Upper lobe of right lung (tissue), 1 donor: ENCODE measurements at places on chromosomes 2 and 18.

DNA sequence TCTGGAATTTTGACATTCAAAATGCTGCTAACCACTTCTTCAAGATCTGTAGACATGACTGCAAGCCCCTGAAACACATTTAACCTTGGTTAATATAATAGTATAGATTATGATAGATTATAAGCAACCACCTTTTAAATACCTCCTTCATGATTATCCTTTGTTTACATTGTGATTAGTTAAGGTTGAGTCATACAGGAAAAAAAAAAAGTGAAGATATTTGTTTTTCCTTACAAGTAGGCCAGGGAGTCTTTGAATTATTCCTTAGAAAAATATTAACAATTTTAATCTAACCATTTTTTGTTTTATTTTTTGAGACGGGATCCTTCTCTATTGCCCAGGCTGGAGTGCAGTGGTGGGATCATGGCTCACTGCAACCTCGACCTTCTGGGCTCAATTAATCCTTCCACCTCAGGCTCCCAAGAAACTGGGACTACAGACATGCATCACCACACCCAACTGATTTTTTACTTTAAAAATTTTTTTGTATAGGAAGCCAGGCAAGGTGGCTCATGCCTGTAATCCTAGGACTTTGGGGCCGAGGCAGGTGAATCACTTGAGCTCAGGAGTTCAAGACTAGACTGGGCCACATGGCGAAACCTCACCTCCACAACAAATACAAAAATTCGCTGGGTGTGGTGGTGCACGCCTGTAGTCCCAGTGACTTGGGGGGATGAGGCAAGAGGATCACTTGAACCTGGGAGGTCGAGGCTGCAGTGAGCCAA, 99.4 kb downstream of the SLC39A10 start:
- DNase-seq: no peak

DNA sequence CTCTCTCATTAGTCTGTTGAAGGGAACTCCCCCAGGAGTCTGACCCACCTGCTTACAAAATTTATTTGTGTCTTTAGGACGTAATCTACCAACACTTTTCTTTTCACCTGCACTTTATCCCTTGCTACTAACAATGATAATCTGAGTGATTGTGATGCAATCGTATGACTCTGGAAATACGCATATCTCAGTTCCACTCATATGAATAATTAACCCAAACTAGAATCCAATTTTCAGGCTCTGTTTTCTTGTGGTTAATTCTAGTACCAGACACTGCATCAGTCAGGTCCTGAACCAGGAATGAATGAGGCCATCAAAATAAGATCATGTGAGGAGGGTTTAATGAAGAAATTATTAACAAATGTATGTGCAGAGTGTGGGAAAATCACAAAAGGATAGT, 158.4 kb upstream of the SRD5A2 start:
- no peak for DNase-seq

DNA sequence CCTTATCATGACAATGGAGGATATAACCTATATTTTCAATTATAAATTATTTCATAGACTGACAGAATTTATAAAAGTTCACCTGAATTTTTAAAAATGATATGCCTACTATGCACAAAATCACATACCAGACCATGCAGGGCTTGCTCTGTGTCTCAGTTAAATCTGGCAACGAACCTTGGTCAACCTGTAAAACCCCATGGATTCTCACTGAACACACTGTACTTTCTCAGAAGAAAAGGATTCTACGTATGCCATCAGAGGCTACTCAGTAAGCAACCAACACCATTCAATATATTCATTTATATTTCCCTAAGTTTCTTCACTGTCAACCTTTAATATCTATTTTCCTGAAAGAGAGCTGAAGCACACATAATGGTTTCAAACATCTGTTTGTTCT, 52.4 kb downstream of the NRXN1 start:
- DNase-seq: no peak

GRCh38 chr2:173271135-173271534, 83.5 kb upstream of the CDCA7 start:
- DNase-seq: no peak

DNA sequence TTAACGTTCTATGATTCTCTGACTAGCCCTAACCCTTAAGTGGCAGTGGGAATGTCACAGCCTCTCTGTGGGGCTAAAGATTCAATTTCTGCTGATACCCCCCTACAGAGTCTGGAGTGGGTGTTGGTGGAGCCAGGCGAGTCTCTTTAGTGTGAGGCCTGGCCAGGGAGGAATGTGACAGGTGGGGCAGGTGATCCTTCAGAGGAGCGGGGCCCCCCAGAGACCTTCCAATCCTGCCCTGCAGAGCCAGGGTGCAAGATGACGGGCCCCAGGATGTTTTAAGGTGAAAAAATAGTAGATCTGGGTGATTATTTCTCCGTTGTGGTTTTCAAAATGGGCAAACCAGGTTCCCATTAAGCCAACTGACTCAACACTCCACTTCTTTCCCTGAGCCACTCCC, 28.2 kb upstream of the DNMT3A start:
- DNase-seq: peak; percentile 17

DNA sequence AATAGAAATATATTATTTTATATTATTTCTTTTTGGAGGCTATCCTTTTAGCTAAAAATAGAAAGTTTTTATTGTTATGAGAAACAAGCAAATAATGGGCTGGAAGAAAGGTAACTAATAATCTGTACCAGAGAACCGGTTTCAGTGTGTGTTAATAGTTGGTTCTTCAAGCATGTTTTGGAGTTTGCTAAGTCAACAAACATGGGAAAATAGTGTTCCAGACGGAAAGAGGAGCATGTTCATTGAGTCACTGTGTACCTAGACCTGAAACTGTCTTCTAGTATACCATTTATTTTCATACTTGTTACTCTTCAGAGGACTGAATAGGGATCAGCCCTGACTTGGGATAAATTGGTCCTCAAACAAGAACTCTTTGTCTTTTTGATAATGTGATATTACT, 134.5 kb upstream of the CWC22 start:
- no peak for DNase-seq

GRCh38 chr18:59150236-59150635, 10.6 kb downstream of the SEC11C start:
- DNase-seq: no peak

DNA sequence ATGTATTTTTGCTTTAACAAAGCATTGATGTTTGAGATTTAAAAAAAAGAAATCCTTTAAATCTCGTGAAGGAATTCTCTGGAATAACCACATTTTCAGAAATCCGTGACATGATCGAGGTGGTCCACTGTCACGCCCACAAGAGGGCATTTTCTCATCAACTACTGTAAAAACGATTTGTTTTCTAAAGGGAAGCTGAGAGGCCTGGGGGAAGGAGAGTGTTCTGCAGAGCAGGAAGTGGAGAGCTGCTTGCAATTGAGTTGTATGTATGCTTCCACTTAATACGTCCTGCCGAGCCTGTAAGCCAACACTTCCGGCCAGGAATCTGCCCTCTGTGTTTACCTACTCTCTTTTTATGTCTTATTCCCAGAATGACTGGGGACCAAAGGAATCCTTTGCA, 19.4 kb downstream of the KLHL29 start:
- DNase-seq: no peak

- no peak for DNase-seq
These were observed 14.6 kb upstream of the NT5C1B start for GRCh38 chr2:18603854-18604530.

DNA sequence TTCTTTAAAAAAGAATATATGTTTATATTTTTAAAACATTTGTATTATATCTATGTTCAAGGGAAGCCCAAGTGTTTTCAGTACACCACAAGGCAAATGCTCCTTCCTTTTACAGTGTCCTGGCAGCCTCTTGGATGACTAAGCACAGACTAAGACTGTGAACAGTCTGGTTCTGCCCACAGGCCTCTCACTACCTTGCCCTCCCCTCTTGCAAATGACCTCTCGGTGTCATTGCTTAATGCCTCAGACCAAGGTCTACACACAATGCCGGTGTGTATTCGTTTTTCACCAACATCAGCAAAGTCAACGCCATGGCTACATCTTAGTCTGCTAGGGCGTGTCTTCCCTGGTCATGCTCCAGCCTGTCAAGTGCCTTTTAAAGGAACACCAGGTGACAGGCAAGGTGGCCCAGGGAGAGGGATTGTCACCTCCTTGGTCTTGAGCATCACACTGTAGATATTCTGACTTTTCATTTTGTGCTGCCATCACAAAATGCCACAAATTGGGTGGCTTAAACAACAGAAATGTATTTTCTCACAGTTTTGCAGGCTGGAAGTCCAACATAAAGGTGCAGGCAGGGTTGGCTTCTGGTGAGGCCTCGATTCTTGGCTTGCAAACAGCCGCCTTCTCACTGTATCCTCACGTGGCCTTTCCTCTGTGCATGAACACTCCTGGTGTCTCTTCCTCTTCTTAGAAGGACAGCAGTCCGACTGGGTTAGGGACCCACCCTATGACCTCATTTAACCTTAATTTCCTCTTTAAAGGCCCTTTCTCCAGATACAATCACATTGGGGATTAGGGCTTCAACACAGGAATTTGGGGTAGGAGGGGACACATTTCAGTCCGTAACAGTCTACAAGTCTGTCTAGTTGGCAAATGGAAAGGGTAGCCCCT, 266.5 kb downstream of the KLHL29 start:
- no peak for DNase-seq

DNA sequence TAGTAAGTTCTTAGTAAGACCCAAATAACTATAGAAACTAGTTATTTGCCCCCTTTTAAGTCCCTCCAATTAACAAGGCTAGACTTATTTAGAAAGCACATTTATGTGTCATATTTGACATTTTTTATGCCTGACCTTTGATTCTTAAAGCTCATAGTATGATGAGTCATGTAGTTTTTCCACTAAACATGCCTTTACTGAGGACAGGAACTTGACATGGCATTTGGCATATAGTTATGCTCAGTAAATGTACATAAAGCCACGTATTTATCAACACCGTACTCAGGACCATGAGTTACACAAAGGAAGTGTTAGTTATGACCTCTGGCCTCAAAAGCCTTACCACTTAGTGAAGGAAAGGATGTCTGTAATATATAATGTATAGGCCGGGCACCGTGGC, 78.9 kb downstream of the GNAL start:
- no peak for DNase-seq

DNA sequence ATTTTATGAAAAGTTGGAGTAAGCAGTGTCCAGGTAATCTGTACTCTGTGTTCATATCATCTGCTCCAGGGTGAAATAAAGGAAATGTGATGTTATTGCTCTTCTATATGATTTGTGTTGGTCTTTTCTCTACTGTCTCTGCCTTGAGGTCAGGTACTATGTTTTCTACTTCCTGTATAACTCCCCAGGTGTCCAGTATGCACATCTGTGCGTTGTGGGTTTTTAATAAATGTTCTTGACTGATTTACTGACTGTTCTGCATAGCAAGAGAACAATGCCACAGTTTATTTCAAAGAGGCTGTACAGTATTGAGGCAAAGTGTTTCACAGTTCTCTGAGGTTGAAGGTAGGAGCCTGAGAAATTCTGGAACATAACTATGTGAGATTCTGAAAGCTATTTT, 89.7 kb downstream of the BABAM2 start:
- no peak for DNase-seq

GRCh38 chr2:46001290-46001689, 295.9 kb upstream of the EPAS1 start:
- DNase-seq: no peak

DNA sequence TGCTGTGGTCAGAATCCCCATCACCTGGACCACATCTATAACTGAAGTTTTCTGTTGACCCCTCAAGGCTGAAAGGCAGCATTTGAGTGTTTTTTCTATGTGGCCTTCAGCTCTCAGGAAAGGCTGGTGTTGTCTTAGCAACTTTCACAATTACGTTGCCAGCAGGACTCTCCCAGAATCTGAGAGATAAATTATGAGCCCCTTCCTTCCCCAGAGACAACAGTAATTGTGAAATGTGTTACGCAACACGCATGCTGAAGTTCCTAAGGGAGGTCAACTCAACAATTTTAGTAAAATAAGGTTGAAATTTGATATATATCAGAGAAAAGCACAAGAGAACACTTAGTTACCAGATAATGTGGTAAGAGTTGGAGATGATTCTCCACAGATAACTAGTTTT, 216.5 kb upstream of the SLC8A1 start:
- DNase-seq: no peak

- no peak for DNase-seq
These were observed 21.3 kb upstream of the VRK2 start for GRCh38 chr2:58025150-58025933.

GRCh38 chr2:85506768-85507181, 32.2 kb upstream of the MAT2A start:
- no peak for DNase-seq

DNA sequence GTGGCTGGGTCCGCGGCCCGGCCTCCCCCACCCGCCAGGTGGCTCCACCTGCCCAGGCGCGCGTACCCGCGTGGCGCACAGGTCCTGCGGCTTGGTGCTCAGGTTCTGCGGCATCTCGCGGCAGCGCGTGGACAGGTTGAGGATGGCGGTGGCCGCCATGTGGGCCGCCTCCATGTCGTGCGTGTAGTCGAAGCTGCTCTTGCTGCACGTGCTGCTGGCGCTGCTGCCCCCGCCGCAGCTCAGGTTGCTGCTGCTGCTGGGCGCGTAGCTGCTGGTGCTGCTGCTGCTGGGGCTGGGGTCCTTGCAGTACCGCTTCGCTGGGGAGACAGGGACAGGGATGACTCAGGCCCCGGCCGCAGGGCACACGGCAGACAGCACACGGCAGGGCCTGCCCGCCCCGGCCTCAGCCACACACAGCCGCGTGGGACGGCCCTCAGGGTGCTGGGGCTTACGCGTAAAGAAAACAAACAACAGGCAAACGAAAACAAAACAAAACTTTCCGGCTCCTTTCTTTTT, 147.7 kb upstream of the PXDN start:
- DNase-seq: no peak

GRCh38 chr2:20879221-20879620, 56.3 kb upstream of the LDAH start:
- DNase-seq: no peak

GRCh38 chr2:42879913-42880737, 87.7 kb upstream of the HAAO start:
- DNase-seq: no peak

DNA sequence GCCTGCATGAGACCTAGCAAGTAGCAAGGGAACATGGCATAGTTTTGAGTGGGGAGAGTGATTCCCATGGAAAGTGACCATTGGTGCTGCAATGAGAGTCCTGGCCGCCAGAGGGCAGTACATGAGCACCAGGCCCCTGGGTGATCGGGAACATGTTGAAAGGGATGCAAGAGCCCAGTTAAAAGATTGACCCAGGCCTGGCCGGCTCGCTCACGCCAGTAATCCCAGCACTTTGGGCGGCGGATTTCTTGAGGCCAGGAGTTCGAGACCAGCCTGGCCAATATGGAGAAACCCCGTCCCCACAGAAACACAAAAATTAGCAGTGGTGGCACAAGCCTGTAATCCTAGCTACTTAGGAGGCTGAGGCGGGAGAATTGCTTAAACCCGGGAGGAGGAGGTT, 22.2 kb downstream of the FAP start:
- peak; percentile 87 for DNase-seq

- DNase-seq: no peak
These were observed 167.8 kb downstream of the PMAIP1 start for GRCh38 chr18:60067426-60068210.

GRCh38 chr2:207662203-207662602, 37.0 kb upstream of the METTL21A start:
- no peak for DNase-seq

GRCh38 chr2:192424243-192424642, 229.5 kb upstream of the TMEFF2 start:
- DNase-seq: no peak
